ENCODE measurements at places on chromosomes 13 and 19.

GRCh38 chr19:40740747-40741146 lies 9.5 kb downstream of the ACTMAP start:
- no peak for DNase-seq

GRCh38 chr19:50377051-50377461 lies 799 bp downstream of the NR1H2 start:
- peak; percentile 90 for DNase-seq

DNA sequence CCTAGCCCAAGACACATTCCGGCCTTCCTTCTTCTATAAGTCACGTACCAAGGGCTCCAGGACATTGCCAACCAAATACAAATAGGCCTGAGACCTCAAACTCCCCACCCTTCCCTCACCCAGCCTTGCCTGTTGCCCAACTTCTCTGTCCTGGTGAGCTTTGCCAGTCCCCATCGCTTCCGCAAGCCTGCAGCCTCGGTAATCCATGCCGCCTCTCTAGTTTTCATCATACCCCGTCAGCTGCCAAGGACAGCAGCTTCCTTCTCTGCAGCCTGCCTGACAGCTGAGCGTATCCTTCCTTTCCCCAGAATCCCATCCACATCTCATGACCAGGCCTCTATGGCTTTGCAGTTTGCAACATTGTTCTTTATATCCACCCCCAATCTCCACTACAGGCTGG lies 36.6 kb upstream of the POMP start:
- DNase-seq, result no peak

DNA sequence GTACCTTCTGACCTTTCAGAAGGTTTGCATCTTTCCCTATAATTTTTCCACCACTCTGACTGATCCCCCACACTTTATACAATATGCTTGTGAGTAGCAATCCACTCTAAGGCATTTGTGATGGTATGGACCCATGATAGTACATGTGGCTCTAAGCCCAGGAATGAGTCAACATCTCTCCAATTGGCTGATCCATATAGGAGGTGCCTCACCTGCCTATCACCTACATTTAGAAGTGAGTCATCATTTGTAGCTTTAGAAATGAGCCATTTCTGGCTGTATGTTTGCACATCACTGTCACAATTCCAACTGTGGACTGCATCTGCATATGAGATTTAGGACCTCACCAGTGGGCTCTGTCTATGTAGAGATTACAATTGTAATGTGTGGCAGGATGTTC lies 133.1 kb upstream of the ZNF91 start:
- DNase-seq, result no peak

DNA sequence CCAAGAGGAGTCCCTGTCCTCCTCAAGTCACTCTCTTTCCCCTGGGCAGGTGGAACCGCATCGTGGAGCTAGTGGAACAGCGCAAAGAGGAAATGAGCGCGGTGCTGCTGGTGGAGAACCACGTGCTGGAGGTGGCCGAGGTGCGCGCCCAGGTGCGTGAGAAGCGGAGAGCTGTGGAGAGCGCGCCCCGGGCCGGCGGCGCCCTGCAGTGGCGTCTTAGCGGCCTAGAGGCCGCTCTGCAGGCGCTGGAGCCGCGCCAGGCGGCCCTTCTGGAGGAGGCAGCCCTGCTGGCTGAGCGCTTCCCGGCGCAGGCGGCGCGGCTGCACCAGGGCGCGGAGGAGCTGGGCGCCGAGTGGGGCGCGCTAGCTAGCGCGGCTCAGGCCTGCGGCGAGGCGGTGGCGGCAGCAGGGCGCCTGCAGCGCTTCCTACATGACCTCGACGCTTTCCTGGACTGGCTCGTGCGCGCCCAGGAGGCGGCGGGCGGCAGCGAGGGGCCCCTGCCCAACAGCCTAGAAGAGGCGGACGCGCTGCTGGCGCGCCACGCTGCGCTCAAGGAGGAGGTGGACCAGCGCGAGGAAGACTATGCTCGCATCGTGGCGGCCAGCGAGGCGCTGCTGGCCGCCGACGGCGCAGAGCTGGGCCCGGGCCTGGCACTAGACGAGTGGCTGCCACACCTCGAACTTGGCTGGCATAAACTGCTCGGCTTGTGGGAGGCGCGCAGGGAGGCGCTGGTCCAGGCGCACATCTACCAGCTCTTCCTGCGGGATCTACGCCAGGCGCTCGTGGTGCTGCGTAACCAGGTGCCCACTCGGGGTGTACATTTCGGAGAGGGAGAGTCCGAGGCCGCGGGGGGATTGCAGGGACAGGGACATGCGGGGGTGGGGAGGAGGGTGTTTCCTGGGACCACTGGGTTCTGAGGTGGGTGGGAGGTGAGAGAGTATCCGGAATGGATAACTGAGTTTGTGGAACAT lies 52.8 kb downstream of the SPTBN4 start:
- DNase-seq, result peak; percentile 91

GRCh38 chr13:83633746-83634145 lies 248.5 kb downstream of the SLITRK1 start:
- no peak for DNase-seq

GRCh38 chr13:98507282-98507797 lies 69.6 kb downstream of the STK24 start:
- peak; percentile 66 for DNase-seq

- DNase-seq, result no peak
Measured at GRCh38 chr13:30569901-30570576, 47.7 kb upstream of the USPL1 start.

GRCh38 chr19:11483366-11484111 lies 2.7 kb upstream of the ELAVL3 start:
- DNase-seq, result no peak

- DNase-seq, result peak; percentile 13
Measured at GRCh38 chr13:24671386-24672113, 8.7 kb upstream of the ATP12A start.

DNA sequence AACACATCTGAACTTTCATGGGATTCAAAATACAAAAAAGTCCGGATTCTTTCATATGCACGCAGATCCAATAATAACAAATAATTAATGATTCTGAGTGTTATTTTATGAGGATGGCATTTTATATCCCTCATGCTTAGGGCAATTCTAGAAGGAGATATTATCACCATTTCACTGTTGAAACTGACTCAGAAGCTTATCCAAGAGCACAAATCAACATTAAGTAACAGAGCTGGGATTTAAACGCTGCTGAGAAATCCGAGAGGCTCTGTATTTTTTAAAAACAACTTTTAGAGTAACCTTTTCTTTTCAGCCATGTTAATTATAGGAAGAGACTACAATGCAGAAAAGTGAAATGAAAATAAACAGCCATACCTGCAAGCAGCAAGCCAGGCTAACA lies 30.3 kb downstream of the ATP7B start:
- DNase-seq, result no peak

DNA sequence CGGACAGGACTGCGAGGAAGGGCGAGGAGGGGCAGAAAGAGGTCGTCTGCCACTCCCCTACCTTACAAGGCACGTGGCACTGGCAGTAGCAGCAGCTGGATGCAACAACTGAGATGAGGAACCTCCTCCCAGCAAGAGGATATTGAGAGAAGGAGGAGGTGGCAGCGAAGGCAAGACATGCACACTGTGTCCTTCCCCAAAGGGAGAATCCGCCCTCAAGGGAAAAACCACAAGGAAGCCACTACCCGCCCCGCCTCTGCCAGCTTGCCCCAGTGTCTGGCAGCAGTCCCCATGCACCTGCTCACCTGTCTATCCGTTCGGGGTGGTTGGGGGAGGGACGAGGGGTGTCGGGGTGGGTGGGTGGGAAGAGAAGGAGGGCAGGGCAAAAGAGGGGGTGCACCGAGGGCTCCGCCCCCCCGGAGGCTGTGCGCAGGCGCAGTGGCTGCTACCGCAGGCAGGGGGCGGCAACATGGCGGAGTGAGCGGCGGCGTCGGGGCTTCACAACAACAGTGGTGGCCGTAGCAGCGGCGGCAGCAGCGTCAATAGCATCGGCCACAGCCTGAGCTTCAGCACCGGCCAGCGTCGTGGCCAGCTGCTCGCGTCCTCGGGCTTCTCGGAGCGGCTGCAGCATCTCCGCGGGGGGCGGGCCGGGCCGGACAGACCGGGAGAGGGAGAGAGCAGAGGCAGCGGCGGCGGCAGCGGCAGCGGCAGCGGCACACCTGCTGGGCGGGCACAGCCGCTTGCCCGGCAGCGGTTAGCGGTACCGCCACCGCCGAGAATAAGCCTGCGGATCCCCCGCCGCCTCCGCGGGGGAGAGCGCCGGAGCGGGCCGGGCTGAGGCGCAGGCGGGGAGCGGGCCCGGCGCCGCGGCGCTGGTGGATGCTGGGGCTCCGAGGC lies at the start of gene NBEA:
TSS of gene NBEA (plus strand) at position 436 of the 897 bp plus-strand sequence. CDS start 551 bp downstream, outside the sequence.
- peak; percentile 31 for DNase-seq

DNA sequence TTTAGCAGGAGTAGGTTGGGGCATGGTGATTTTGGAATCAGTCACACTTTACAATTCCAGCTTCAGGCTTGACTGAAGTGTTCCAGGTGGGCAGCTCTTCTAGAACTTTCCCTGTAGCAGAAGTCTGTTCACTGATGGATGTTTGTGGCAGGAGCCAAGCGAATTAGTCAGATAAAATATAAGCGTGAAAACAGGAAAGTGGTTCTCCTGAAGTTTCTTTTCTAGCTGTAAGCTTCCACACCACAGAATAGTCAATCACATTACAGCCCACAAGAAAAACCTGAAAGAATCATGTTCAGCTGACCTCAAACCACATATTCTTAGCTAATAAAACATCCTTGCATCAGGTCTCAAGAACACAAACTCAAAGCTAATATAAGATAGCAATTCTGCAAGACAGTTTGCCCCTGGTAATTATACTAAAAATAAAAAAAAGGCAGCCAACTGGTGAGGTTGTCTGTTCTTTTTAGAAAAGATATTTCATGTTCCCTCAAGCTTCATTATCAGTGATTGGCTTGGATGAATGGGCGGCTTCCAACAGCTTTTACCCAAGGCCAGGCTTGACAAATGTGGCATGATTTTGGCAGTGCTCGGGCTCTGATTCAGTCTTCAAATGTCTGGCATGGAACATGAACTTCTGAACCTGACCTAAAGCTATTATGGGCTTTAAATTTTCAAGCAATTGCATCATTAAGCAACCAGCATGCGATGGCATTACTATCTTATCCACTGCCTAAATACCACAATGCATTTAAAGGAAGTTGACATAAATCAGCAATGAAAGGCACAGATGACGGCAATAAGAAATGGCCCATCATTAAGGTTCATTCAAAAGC lies 136.8 kb downstream of the DCLK1 start:
- DNase-seq, result no peak

GRCh38 chr19:36688058-36688457 lies 646 bp downstream of the ZNF567 start:
- no peak for DNase-seq

GRCh38 chr13:40460116-40460515 lies 206.3 kb downstream of the FOXO1 start:
- DNase-seq, result no peak

DNA sequence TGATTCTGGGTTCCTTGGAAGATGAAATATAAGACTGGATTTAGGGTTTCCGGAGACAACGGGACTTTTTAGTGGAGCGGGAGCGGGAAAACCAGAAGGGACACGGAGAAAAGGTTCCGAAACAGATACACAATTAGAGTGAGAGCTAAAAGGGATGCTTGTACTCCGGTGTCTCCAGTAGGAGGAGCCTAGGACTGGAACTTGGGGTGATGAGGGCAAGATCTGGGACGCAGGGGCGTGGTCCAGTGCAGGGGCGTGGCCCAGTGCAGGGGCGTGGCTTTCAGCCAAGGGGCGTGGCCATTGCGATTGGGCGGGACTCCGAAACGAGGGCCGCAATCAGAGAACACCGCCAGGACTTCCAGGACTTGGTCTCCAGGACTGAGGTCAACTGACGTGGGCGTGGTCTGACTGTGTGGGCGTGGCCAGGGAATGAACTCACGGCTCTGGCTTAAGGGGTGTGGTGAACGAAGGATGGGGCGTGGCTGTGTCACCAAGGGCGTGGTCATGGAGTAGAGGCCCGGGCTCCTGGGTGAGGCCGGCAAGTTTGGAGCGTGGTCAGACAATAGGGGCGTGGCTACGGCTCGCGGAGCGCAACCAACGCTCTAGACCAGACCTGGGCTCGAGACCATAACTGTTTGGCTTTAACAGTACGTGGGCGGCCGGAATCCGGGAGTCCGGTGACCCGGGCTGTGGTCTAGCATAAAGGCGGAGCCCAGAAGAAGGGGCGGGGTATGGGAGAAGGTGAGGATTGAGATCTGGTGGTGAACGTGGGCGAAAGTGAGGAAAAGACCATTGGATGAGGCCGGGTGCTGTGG lies at the start of gene DKKL1:
TSS of gene DKKL1 (plus strand) at position 610 of the 815 bp plus-strand sequence. CDS start at position 732, 122 bp downstream.
- peak; percentile 92 for DNase-seq

GRCh38 chr13:64314331-64314730 lies 2898.7 kb upstream of the PCDH20 start:
- DNase-seq, result no peak

DNA sequence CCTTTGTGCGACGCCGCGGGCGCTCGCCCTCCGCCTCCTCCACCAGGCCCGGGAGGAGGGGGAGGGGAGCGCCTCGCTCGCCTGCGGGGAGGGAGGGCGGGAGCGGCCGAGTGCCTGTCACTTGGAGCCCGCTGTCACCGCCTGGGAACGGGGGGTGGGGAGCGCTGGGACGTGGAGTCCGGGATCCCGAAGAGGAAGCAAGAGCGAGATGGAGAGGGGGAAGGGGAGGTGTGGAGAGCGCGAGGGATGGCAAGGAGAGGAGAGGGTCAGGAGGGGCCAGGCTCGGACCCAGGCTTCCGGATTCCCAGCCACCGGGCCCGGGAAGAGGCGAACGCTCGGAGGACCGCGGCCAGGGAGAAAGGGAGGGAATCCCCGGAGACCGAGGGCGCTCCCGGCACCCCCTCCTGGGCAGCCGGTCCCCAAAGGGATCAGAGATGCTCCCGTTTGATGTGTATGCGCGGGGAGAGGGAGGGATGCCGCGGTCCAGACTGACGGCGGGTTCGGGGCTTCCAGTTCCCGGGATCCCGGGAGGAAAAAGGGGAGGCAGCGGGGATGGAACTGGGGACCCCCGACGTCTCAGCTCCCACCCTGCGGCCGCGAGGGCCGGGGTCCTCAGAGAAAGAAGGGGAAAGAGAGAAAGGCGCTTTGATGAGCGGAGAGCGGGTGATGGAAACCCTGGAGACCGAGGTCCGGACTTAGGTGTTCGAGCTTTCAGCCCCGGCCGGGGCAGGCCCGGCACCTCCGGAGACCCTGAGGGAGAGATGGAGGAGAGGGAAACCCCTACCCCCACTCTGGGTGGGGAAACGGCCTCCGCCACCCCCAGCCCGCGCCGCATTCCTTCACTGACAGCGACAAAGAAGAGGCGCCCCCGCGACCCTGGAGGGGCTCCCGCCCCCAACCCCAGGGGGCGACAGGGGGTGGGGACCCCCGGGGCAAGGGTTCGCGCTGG lies 4.7 kb upstream of the DPF1 start:
- no peak for DNase-seq

DNA sequence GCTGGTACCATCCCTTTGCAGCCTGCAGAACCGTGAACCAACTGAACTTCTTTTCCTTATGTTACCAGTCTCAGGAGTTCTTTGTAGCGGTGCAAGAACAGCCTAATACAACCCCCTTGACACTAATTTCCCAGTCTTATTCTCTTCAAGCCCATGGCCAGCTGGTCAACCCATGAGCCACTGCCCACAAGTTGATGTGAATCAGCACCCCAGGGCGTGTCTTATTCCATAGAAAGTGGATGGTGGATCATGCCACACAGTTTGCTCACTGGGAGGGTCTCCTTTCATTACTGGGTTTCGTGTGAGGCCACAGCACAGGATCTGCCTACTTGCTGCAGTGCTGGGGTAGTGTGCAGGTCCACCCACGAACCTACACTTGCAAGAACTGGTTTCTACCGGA lies 27.0 kb downstream of the TEX29 start:
- no peak for DNase-seq

All from erythroblast (primary cell).